ENCODE measurements at places on chromosomes 1 and 21.

GRCh38 chr1:171434717-171435346 is 50.5 kb upstream of the PRRC2C start:
- DNase-seq, result peak; percentile 69

DNA sequence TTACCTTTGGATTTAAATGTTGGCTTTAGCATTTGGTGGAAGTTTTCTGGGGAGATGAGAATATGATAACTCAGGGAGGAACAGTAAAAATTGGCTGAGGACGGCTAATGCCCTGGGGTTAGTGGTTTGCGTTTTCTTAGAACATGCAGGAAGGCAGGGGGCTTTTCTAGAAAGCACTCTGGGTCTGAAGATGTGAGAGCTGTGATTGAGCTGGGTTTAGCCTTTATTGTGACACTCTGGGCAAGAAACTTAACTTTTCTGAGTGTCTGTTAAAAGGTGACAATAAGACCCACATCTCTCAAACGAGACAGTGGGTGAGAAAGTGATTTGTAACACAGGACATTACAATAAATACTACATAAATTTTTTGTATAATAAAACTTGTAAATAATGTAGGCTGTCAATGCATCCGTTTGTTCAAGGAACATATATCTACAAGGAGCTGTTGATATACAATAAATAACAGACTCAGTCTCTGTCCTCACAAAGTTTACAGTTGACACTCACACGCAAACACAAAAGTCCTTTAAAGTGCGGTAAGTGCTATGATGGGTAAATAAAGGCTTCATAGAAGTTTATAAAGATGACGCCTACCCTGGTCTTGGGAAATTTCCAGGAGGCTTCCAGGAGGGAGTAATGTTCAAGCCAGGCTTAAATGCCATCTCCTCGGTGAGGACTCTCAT is 49.5 kb upstream of the MRPS6 start:
- no peak for DNase-seq

GRCh38 chr1:83554174-83554573 is 444.8 kb downstream of the TTLL7 start:
- DNase-seq, result no peak

GRCh38 chr21:37753122-37753599 is 163.1 kb downstream of the KCNJ6 start:
- DNase-seq, result no peak

DNA sequence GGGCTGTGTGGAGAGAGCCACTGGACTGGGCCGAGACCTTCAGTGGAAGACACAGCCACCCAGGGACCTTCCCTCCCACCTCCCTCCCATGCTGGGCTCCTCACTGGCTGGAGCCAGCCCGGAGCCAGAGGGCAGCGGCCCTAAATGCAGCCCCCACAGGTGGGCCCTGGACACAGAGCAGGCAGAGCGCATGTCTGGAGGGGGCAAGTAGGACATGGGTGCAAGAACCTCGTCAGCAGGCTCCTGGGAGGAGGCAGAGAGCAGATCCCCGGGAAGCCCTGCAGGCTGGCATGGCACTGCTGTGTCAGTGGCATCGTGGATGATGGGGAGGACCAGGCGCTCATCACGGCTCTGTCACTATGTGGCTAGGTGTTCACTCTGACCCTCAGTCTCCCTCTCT is 45.7 kb downstream of the DMRTB1 start:
- no peak for DNase-seq

DNA sequence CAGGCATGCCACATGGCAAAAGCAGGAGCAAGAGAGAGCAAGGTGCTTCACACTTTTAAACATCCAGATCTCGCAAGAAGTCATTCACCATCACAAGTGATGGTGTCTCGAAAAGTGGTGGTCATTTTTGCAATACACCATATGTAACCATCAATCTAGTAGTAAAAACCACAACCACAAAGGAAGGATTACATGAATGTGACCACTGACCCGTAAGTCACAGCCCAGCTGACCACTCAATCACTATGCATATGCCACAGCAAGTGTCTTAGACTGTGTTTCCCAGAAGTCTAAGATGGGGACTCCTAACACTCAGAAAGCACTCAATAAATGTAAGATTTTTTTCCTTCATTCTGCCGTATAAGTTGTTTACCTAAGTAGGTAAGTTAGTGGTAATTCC is 76.9 kb downstream of the FH start:
- no peak for DNase-seq

DNA sequence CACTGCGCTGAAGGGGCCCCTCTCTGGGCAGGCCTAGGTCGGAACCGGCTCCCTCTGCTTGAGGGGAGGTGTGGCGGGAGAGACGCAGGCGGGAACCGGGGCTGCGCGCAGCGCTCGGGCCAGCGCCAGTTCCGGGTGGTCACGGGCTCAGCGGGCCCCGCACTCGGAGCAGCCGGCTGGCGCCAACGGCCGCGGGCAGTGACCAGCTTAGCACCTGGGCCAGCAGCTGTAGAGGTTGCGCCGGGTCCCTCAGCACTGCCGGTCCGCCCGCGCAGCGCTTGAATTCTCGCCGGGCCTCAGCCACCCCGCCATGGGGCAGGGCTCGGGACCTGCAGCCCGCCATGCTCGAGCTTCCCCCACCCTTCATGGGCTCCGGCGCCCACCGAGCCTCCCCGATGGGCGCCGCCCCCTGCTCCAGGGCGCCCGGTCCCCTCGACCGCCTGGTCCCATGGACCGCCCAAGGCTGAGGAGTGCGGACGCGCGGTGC is 254.6 kb downstream of the COL11A1 start:
- no peak for DNase-seq

- no peak for DNase-seq
Measured at GRCh38 chr21:33811167-33812010, 104.2 kb downstream of the ATP5PO start.

Measured in astrocyte of the cerebellum (primary cell).